Kidney glomerular epithelial cell (primary cell): ENCODE measurements at places on chromosomes 1 and 21.

GRCh38 chr1:97243973-97244560 is 522.5 kb downstream of the PTBP2 start:
- no peak for DNase-seq

GRCh38 chr1:168419736-168420135 is 124.1 kb downstream of the XCL2 start:
- DNase-seq, result no peak

GRCh38 chr1:147612366-147612765 is 58.0 kb downstream of the ACP6 start:
- DNase-seq, result no peak

DNA sequence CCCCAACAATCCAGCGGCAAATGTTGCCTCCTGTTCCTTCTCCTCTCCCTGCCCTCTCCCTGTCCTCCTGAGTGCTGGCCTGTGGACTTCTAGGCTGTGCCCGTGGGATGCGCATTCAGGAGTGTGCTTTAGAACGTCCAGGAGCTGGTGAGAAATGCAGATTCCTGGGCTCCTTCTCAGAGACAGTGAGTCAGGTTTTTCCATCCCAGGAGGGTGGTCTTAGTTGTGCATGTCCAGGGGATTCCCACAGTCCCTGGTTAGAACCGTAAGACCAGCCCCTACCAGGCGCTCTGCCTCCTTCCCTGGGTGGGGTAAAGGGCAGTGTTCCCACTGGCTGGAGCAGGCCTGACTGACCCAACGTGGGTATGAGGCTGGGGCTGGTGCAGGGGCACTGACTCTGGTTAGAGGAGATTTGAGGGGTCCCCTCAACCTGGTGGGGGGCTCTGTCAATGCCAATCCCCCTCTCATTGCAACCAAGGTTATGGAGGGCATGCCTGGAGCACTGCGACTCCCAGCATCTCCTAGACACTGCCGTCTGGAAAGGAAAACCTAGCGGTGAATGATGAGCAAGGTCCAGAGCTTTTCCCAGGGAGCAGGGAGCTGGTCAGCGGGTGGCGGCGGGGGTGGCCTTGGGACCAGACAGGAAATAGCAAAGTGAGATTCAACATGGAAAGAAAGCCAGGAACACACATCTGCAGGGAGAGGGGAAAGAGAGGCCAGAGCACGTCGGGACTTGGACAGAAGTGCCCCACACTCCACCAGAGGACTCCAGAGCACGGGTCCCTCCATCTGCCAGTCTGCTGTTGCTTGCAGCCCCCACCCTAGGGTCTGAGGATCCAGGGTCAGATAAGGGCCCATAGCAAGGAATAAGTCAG is 38.5 kb downstream of the HSPG2 start:
- DNase-seq, result no peak

DNA sequence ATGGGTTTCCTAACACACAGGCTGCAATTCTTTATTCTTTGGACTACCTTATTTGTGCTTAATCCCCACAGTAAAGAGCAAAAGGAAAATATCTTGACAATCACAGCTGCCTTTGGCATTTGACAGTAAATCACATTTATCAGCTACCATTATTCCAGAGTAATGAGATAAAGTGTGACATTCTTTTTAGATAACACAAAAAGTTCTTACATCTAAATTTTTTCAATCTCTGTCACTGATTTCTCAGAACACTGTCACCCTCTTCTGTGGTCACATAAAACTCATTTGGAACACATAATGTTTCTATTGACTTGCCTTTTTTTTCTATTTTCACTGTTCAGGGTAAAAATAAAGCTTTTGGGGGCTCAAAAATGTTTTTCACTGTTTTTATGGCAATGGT is 484.6 kb downstream of the LTN1 start:
- DNase-seq, result no peak

DNA sequence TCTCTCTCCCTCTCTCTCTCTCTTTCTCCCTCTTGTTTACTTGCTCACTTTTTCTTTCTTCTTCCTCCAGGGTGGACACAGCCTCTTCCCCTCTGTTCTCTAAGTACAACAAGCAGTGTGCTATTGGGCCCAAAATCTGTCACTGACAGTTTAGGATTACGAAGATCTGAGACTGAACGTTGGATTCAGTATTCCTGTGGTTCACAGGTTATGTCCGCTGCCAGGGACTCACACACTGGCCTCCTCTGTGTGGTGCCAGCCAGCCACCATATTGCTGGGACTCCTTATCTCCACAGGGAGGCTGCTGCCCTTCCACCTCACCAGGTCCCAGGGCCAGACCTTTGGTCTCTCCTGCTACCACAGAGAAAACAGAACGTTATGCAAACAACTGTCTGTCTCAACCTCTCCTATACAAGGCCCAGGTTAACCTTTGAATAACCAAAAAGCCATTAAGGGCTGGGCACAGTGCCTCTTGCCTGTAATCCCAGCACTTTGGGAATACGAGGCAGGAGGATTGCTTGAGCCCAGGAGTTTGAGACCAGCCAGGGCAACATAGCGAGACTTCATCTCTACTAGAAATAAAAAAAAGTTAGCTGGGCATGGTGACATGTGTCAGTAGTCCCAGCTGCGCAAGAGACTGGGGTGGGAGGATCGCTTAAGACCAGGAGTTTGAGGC is 171.9 kb upstream of the RAB4A start:
- no peak for DNase-seq

- DNase-seq, result no peak
Observed at GRCh38 chr21:36419241-36419640, 34.0 kb downstream of the CHAF1B start.

DNA sequence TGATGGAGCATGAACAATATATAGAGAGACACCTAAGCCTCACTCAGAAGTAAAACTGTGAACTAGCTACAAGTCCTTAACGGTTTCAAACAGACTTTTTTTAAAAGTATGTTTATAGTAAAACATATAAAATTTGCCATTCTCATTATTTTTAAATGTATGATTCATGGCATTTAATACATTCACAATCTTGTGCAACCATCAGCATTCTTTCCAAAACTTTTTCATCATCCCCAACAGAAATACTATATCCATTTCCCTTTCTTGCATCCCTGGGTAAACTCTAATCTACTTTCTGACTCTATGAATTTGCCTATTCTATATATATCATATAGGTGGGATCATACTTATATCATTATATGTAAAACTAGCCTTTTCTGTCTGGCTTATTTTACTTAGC is 25.5 kb downstream of the EVI5 start:
- DNase-seq, result no peak

DNA sequence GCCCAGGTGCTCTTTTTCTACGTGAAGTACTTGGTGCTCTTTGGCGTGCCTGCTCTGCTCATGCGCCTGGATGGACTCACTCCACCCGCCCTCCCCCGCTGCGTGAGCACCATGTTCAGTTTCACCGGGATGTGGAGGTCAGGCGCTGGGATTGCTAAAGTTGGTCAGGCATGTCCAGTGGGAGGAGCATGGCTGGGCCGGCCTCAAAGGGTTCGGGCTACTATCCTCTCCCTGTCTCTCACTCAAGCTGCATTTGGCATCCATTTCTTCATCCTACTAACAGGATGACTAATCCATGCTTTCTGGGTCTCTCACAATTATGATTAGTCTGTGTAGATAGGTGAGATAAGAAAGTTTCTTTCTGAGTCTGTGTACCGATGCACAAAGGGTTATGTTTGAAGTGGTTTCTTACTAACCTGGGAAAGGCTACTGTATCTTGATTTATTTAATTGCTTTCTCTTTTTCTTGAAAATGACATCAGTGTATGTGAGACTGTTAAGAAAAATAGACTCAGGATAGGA is 135.9 kb downstream of the HHAT start:
- peak; percentile 63 for DNase-seq

GRCh38 chr1:235417086-235417697 is 50.0 kb downstream of the TBCE start:
- DNase-seq, result peak; percentile 44

GRCh38 chr21:27550287-27550686 is 583.4 kb upstream of the ADAMTS5 start:
- DNase-seq, result no peak

DNA sequence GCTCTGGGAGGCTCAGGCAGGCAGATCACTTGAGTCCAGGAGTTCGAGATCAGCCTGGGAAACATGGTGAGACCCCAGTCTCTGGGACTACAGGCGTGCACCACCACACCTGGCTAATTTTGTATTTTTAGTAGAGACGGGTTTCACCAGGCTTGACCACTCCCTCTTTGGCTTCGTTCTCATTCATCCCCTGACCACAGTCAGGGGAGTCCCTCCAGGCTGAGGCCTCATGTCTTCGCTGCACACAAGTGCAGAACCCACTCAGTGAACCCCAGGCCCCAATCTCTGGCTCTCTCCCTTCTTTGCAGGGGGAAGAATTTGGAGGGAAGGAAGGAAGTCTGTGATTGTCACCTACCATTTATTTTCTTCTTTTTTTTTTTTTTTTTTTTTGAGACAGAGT is 9.2 kb upstream of the RPS6KA1 start:
- no peak for DNase-seq

DNA sequence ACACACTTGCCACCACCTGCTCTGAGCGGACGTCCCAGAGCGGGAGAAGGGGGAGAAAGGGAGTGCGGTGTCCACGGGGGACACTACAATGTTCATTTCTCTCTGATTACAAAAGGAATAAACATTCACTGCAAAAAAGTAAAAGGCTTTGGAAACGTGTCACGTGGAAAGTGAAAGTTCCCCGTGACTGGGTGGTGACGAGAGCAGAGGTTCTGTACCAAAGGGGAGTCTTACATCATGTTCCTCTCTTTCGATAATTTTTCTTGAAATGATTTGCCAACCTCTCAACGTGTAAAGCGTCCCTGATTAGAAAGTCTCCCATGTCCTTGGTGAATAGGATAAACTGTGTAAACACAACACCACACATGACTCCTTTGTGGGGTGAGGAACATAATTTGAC is 22.0 kb upstream of the PRDM15 start:
- no peak for DNase-seq

DNA sequence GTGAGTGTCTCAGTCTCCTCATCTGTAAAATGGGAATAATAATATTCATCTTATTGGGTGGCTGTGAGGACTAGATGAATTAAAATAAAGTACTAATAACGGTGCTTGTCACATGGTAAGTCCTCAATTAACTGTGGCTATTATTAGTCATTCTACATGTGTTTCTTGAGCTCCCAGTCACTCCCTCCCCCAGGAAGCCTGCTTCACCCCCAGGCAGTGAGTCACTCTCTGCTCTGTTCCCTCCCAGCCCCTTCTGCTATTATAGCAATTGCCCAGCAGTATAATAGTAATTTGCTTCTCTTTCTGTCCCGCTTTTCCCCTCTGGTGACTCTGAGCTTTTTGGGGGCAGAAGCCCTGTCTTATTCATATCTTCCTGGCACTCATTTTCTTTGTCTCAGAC is 102.0 kb downstream of the BEND5 start:
- DNase-seq, result peak; percentile 61

DNA sequence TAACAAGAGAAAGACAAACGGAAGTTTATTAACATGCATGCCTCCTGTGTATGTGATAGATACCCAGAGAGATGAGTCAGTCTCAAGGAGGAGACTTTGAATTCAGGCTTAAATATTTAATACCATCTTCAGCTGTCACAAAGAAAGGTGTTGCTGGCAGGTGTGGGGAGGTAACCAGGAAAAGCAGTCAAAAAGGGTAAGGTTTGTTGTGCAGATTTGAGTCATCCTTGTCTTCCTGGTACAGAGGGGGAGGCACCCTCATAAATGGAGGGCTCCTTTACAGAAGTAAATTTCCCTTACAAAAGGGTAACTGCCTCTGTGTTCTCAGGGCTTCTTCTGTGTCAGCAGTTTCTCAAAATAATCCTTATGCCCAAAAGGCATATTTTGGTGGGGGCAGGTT is 75.2 kb upstream of the B3GALT5 start:
- no peak for DNase-seq

DNA sequence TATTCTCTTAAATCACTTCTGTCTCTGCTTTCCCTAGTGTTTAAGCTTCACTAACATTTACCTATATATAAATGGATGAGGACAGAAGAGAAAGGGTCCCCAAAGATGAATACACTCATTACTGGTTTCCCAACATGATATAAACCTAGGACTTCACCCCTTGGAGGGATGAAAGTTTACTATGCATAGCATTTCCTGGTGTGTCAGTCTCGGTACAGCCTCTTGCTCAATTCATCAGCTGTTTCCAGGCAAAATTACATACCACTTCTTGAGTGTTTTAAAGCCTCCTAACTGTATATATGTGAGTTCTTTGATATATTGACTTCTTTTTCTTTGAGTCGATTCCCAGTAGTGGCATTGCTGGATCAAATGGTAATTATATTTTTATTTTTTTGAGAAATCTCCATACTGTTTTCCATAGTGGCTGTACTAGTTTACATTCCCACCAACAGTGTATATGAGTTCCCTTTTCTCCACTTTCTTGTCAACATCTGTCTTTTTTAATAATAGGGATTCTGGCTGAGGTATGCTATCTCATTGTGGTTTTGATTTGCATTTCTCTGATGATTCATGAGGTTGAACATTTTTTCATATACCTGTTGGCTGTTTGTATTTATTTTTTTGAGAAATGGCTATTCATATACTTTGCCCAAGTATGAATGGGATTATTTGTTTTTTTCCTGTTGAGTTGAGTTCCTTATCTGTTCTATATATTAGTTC is 259.3 kb upstream of the CACYBP start:
- DNase-seq, result no peak

GRCh38 chr1:204697893-204698292 is 12.4 kb upstream of the LRRN2 start:
- DNase-seq, result no peak

GRCh38 chr1:84923317-84923716 is 30.3 kb upstream of the LPAR3 start:
- no peak for DNase-seq

GRCh38 chr1:23099171-23099536 is 69.5 kb downstream of the LUZP1 start:
- DNase-seq, result no peak

DNA sequence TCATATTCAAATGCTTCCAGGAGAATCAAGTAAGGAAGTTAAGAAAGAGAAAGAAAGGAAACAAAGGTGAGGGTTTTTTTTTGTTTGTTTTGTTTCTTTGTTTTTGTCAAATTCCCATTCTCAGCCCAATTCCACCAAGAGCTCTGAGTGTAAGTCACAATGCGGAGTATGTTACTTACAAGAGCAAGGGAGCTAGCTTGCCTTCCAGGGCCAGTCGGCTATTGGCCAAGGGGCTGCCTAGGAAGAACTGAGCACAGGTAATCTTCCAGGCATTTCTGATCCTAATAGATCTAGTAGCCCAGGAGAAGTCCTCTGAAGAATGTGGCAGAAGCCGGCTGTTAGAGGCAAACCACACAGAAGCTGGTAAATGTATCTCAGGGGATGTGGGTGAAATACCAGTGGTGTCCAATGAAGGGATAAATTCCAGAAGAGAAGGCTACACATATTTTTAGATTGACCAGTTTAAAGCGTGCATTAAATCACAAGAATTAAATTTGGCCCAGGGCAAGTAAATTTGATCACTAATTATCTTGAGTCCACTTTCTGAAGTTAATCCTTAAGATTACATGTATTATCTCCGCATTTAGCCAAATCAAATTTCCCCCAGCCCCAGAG is 239.6 kb upstream of the ADAMTS5 start:
- no peak for DNase-seq

GRCh38 chr1:200452850-200453552 is 43.2 kb upstream of the ZNF281 start:
- no peak for DNase-seq
